Placental epithelial cell (primary cell): ENCODE measurements at places on chromosomes 16 and 17. TPM values are rescaled to one million over a fixed set of nuclear protein-coding genes. Genes with fewer than 3 reads are reported as not detected.

The SP6 gene
- total RNA-seq: 1.8 and 2.7 TPM in 2 replicates

The LITAFD gene
- not detected in 2 replicates for total RNA-seq

The SLC16A6 gene
- total RNA-seq: under 0.01 TPM in 1 of 2 replicates, not detected in the other

The CACNG3 gene
- total RNA-seq: not detected in 2 replicates

The TSNAXIP1 gene
- 0.11 and 1.2 TPM in 2 replicates for total RNA-seq

The CA4 gene
- not detected in 2 replicates for total RNA-seq

The CCDC200 gene
- total RNA-seq: not detected in 2 replicates

The CBLN1 gene
- not detected in 2 replicates for total RNA-seq

The TBC1D3G gene
- total RNA-seq: not detected in 2 replicates

The PERCC1 gene
- total RNA-seq: not detected in 2 replicates

The CEMP1 gene
- 0.33 and 0.79 TPM in 2 replicates for total RNA-seq

The CFAP52 gene
- under 0.01 TPM in 1 of 2 replicates, not detected in the other for total RNA-seq

The HBA2 gene
- not detected in 2 replicates for total RNA-seq

The PYDC1 gene
- not detected in 2 replicates for total RNA-seq

The MPP2 gene
- total RNA-seq: 0.43 and 0.79 TPM in 2 replicates

The KRTAP4-9 gene
- not detected in 2 replicates for total RNA-seq

The CACNA1G gene
- under 0.01 TPM in 1 of 2 replicates, not detected in the other for total RNA-seq

The KIFC3 gene
- 29.4 and 58.9 TPM in 2 replicates for total RNA-seq

The GNAO1 gene
- total RNA-seq: 1.6 and 5.4 TPM in 2 replicates
